IPS DF 19.7 (cell line): ENCODE measurements at places on chromosomes 7 and 10.

GRCh38 chr10:13709931-13710650 lies 123.3 kb downstream of the PRPF18 start:
- DNase-seq = no peak

DNA sequence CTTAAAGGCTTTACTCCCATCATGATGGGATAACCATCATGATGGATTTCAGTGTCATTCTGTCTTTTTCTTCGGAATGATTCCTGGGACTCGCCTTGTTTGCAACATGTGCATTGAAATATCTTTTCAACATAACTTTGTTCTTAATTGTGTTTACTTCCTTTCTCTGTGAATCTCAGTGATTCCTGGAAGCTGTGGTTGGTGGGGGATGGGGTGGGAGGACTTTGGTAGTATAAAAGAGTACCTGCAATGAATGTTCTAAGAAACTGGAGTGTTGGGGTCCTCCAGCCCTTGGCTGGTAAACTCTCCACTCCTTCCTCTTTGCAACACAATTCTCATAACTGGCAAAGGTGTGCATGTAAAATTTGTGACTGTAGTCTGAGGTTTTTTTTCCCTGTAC lies 11.5 kb upstream of the SH2D4B start:
- DNase-seq = no peak

DNA sequence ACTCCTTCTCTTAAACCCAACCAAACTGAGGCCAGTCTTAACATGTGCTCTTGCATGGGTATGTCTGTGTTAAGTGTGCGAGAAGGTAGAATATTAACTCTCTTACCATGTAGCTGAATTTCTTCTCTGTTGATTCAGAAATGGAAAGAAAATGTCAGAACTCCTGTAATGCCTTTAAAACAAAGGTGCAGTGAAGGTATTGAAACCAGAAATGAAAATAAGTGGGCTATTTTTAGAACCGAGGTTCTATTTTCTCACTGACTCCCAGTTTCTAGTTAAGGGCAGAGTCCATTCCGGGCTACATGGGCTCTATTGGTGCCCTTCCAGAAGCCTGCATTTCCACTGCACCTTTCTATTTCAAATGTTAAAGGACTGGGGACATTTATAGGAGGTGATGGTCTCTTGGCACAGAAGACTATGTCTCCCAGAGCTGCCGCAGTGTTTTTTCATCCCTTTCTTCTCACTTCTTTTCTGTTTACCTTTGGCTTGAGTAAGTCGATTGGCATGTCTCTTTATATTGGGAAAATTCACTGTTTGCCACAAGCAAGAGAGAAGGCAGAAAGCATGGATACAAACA lies 174.9 kb downstream of the LRMDA start:
- DNase-seq = no peak

GRCh38 chr10:45553613-45554012 lies 119.0 kb downstream of the ZFAND4 start:
- no peak for DNase-seq

- DNase-seq = no peak
Measured at GRCh38 chr10:78529262-78529661, 495.6 kb downstream of the RPS24 start.

- DNase-seq = no peak
Measured at GRCh38 chr7:142025896-142026295, 30.2 kb downstream of the MGAM start.

DNA sequence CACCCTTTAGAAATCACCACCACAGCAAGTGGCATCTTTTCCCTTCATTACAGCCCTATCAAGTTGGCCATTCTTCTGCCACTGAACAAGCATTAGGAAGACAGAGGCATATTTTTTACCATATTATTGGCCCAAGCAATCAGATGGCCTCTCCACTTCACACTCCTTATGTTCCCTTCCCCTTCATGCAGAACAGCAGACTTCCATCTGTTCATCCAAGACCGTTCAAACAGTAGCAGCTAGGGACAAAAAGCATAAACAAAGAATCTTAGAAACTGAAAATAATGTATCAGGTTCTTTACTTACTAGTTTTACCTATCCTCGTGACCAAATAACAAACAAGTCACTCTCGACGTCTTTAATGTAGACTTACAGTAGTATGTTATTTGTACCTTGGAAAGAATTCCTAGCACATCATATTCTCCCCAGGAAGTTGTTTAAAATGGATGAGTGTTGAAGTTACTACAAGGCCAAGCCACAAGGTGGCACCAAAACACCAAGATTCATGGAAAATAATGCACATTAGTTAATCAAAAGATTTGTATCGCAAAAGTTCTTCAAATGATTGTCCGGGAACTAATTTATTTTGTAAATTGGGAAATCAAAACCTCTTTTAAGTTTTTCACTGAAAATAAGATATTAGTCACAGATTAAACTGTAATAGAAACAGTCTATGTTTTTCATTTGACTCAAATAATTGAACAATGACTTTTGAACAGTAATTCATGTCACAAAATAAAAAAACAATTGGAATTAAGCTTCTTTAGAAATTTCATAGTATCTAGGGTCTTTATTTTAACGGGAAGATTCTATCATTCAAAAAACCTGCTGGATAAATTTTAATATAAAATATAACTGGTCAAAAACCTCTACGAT lies 112.1 kb downstream of the VPS41 start:
- DNase-seq = no peak
